Mesenchymal stem cell (in vitro differentiated cells and primary cell): ENCODE measurements at places on chromosomes 5 and 9.

GRCh38 chr9:33939924-33940874 is 108.5 kb downstream of the UBAP2 start:
- H3K4me3 ChIP-seq = no peak overlapping the region
- no peaks in the 10 kb centered on the region for H3K27me3 ChIP-seq
- H3K36me3 ChIP-seq = peaks cover 70% of the 10 kb centered on the region
- peak overlapping the region; percentile 62 for H3K27ac ChIP-seq
- peaks cover 8% of the 10 kb centered on the region for H3K4me1 ChIP-seq

- H3K36me3 ChIP-seq = no peaks in the 10 kb centered on the region
- peak overlapping the region; percentile 27 for H3K27ac ChIP-seq
- H3K4me1 ChIP-seq = peaks cover 3% of the 10 kb centered on the region
- H3K27me3 ChIP-seq = peaks cover 22% of the 10 kb centered on the region
- no peak for DNase-seq
- no peak overlapping the region for H3K4me3 ChIP-seq
These were observed 26.1 kb upstream of the AOPEP start for GRCh38 chr9:94700445-94700844.

- no peaks in the 10 kb centered on the region for H3K27me3 ChIP-seq
- H3K4me1 ChIP-seq = no peaks in the 10 kb centered on the region
- DNase-seq = peak; percentile 58
These were observed 33.8 kb upstream of the DTWD2 start for GRCh38 chr5:119022017-119022745.

DNA sequence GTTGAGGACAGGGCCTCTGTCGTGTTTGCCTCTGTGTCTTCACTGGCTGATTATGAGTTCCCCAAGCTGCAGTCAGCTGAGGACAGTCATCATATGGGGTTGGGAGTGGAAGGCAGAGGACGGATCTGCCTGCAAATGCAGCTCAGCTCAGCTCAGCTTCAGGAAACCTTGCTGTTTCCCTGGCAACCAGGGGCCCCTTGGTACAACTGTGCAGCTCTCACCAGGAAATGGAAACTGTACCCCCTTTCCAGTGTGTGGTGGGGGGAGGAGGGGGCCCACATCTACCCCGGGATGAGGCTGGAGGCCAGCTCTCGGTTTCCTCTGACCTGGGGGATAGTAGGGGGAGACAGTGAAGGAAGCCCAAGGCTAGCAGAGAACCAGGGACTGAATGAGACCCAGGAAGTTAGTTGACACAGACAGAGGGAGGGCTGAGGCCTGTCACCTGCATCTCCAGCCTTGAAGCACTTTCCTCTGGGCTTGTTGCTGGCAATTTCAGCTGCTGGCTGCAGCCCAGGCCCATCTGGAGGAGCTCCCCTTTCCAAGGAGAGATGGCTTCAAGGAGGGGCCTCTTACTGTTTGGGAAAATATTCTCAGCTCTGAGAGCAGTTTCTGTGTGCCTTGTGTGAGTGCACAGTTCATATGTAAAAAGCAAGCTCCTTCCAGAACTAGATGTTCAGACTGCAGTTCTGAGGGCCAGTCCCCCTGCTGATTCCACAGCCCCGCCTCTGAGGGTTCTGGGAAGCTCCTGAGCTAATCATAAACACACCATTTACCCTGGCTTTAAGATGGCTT is 6.9 kb downstream of the ANXA6 start:
- H3K27me3 ChIP-seq = no peaks in the 10 kb centered on the region
- H3K36me3 ChIP-seq = peaks cover 25% of the 10 kb centered on the region
- H3K4me3 ChIP-seq = no peak overlapping the region
- peaks cover 34% of the 10 kb centered on the region for H3K4me1 ChIP-seq

DNA sequence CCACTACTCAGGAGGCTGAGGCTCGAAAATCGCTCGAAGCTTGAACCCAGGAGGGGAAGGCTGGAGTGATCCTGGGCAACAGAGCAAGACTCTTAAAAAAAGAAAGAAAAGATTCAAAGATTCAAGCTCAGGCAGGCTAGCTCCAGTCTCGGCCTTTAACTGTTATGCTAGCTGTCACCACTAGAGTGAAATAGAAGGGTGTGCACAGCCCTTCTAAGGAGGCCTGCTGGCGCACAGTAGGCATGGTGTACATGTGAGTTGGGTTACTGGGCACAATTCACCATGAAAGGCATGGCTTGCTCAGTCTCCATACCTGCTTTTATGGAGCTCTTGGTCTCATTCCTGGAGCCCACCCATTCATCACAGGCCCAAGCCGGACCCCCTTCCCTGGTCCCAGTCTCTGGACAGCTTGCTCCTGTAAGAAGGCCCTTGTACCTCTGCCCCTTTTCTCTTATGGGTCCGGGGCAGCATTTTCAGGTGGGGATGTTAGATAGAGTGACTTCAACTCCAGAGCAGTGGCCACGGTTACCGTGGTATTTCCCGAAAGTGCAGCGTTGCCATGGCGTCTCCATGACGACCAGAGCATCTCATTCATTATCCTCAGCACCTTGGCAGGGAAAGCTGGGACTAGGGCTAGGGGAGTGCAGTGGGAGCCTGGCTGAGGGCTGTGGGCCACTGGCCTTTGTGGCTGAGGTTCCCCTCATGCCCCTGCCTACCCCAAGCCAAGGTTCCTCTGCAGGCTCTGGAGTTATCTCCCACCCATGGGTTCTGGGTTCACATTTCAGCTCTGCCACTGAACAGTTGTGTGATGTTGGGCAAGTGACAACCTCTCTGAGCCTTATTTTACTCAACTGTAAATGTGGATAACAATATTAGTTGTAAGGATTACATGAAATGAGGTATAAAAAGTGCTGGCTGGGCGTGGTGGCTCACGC is 5.7 kb downstream of the NDST1 start:
- H3K4me1 ChIP-seq = peaks cover 64% of the 10 kb centered on the region
- H3K4me3 ChIP-seq = no peak overlapping the region
- H3K27ac ChIP-seq = no peak overlapping the region
- H3K36me3 ChIP-seq = no peaks in the 10 kb centered on the region

- DNase-seq = peak; percentile 51
- H3K36me3 ChIP-seq = peaks cover 56% of the 10 kb centered on the region
- peak within 1 kb of the TSS; percentile 40 for H3K4me3 ChIP-seq
These were observed at the start of gene MARVELD2 for GRCh38 chr5:69414885-69415583. Gene MARVELD2, plus strand, starts transcription at chr5:69415116. Its CDS starts 4,270 bp downstream, at chr5:69419386.

DNA sequence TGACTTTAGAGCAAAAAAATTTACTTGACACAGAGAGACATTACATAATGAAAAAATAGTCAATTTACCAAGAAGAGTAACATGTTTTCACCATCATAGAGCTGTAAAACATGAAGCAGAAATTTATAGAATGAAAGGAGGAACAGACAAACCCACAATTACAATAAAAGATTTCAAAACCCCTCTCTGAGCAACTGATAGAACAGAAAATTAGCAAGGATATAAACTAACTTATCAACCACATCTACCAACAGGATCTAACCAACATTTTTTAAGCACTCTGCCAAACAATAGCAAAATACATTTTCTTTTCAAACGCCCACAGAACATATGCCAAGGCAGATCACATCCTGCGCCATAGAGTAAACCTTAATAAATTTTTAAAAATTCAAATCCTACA is 17.9 kb downstream of the SLCO4C1 start:
- DNase-seq = no peak
- H3K36me3 ChIP-seq = peaks cover 8% of the 10 kb centered on the region
- H3K27me3 ChIP-seq = no peaks in the 10 kb centered on the region
- no peaks in the 10 kb centered on the region for H3K4me1 ChIP-seq
- H3K4me3 ChIP-seq = no peak overlapping the region
